Neural progenitor cell (in vitro differentiated cells): ENCODE measurements at places on chromosomes 1 and 21. TPM values are rescaled to one million over a fixed set of nuclear protein-coding genes. Genes with fewer than 3 reads are reported as not detected.

DNA sequence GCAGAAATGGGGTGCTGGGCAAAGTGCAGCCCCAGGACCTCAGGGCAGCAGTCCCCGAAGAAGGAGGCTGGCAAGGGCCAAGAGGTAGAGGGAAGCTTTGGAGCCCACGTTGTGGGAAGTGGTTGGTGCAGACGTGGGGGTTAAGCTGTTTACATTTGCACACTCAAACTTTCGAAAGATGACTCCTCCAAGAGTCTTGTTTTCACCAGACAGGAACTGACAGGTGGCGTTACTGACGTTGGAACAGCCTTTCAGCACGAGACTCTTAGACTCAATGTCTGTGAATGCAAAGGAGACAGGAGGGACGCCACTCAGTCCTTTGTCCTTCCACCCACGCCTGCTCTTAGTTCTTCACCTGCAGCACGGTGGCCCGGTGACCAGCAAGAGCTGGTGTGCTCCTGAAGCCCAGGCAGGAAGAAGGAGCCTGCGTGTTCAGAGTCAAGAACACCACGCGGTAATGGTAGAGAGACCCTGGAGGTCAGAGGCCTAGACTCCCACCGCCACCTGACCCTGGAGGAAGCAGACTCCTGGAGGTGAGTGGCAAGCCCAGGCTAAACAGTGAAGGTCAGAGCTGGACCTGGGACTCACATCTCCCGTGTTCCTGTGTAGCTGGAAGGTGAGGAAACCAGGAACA lies 15.9 kb downstream of the LYPD8 start:
- no peak for DNase-seq

DNA sequence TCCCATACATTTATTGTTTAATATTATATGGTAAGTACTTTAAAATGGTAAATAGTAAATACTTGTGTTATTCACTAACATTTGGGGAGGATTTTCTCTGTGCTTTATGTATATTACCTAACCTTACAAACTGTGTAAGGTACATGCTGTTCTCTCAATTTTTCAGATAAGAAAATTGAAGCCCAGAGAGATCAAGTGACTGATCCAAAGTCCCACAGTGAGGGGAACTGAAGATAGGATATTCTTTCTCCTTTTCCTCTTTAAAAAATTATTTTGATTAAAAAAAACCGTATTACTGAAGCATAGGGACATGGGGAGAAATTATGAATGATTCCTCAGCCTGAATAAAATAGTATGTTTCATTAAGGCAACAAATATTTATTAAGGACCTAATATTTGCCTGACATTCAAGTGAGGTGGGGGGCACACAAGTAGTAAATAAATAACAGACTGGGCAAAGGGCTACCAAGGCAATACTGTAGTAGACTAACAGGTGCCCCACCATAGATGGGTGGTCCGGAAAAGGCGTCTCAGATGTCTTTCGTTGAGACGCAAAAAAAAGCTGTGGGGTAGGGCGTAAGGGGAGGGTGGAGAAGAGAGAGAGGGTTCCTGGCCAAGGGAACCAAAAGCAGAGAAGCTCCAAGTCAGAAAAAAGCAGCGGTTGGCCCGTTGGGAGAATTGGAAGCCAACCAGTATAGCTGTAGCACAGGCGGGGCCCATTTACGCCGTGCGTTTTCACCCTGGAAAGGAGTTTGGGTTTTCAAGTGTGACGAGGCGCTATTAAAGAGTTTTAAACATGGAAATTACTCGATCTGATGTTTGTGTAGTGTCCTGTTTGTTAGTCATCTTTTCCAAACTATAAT lies 944 bp upstream of the AGO3 start:
- peak; percentile 72 for DNase-seq

FMO5 gene
- 0.28 and 0.82 TPM in 2 replicates for total RNA-seq

GSTM1 gene
- 13.8 and 20.8 TPM in 2 replicates for total RNA-seq

DNA sequence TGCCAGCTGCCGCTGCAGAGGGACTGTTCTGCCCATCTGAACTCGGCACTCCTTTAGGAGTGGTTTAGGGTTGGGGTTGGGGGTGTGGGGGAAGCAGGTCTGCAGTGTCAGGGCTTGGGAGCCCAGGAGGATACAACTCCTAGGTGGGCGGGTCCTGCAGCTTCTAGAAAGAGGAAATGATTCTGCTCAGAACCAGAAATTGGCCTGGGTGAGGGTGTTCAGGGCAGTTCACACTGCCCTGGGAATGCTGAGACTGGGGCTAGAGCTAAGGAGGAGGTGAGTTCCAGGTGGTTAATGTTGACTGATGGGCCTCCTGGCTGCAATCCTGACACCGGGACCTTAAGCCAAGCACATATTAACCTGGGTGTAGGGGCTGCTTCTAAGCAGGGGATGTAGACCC lies 4.8 kb upstream of the SLC26A9 start:
- no peak for DNase-seq
